ENCODE measurements at places on chromosomes 7 and 10.

DNA sequence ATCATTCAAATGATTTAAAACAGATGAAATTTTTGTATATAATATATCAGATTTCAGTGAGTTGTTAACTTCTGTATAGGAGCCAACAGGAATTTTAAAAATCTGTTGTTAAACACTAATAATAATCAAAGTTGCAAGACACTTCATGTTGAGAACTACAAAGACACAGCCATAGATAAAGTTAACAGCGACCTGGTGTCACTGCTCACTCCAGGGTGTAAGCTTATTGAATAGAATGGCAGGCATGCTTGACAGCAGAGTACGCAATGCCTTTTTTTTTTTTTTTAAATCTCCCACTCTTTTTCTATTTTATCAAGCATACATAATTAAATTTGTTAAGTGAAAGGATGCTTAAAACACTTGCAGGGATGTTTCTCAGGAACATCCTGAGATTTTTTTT, 32.0 kb downstream of the PCDH15 start:
- no peak for DNase-seq

DNA sequence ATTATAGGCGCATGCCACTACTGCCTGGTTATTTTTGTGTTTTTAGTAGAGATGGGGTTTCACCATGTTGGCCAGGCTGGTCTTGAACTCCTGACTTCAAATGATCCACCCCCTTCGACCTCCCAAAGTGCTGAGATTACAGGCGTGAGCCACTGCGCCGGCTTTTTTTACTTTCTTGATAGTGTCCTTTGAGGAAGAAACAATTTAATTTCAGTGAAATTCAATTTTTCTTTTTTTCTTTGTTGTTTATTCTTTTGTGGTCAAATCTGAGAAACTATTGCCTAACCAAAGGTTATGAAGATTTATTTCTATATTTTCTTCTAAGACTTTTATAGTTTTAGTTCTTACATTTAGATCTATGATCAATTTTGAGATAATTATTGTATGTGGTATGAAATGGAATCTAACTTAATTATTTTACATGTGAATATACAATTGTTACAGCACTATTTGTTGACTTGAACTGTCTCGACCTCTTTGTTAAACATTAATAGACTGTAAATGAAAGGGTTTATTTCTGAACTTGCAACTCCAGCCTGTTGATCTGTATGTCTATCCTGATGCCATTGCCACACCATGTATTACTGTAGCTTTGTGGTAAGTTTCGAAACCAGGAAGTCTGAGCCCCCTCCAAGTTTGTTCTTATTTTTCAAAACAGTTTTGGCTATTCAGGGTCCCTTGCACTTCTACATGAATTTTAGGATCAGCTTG, 19.8 kb upstream of the RASSF4 start:
- DNase-seq, result no peak

DNA sequence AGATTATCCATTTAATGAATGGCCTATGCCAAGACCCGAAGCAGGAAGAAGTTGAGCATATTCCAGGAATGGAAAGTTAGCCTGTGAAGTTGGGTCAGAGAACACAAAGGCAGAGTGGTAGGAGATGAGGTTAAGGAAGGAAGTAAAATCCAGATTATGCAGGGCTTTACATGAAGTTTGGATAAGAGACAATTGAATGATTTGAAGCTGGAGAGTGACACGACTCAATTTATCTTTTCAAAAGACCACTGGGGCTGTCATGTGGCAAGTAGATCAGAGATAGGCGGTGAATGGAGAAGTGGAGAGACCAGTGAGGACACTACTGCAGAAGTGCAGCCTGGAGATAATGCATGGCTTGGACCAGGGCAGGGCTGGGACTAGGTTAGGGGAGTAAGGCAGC, 7.2 kb upstream of the CNOT4 start:
- no peak for DNase-seq

DNA sequence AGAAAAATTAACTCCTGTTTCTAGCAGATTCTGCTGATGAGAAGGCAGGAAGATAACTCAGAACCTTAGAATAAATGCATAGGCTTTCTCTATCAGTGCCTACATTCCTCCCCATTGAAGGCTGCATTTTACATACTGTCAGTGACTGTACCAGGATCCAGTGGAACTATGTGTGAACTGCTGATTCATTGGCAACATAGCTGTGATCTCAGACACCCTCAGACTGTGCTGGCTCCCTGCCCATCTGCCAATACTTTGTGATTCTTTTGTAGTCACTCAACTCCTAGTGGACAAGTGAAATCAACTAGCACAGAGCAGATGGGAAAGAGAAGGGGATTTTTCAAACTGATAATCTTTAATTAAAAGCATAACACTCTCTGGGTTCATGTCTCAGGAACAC, 375.8 kb downstream of the MDFIC start:
- DNase-seq, result no peak

- no peak for DNase-seq
These were observed 4.6 kb downstream of the SOSTDC1 start for GRCh38 chr7:16460789-16461493.

DNA sequence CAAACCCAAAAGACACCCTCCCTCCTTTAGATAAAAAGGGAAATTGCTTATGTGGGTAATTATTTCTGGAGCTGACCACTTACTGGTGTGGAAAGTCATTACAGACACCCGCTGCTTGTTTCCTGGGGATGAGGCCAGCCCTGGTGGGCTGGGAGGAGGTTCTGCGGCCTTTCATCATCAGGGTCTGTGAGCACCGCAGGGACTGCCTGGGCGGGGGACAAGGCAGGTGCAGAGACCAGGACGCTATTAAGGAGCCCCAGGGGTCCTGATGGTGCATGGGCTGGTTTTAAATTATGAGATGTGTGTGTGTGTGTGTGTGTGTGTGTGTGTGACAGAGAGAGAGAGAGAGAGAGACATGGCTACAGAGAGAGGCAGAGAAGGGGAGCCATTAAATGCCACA, 171.2 kb downstream of the DNAJB6 start:
- peak; percentile 54 for DNase-seq

DNA sequence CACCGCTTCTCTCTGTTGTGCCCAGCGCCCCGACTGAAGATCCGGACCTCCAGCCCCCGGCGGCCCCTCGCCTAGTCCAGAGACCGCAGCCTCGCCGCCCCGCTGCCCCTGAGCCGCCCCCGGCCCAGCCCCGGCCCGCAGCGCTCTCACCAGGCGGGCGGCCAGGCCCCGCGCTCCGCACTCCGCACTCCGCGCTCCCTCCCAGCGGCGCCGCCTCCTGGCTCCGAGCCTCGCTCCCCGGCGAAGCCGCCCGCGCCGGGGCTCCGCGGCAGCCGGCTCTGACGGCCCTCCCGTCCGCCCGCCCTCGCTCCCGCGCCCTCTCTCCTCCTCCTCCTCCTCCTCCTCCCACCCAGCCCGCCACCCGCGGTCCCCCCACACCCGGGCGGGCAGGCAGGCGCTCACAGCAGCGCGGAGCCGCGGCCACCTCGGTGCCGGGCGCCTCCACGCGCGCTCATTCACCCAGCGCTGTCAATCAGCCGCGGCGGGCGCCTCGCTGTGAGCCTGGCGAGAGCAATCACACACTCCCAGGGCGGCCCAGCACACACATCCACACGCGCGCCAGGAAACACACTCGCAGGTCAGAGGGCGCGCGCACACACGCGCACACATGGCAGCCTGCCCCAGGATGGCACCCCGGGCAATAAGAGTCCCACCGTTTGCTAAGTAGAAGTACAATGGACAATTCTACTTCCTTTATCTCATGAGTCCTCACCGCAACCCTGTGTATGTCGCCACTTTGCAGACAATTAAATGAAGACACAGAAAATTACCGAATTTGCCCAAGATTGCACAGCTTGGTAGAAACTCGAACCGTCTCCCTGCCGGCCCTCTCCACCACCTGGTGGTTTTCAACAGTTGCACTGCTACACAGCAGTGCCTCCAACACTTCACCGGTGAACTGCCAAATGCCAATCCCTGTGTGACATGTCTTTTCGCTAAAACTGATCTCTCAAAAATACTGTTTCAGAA, at the start of gene PRRT4:
TSS of gene PRRT4 (minus strand) at position 280 of the 969 bp plus-strand sequence.
- DNase-seq, result no peak

GRCh38 chr10:124213471-124213870, 120.1 kb upstream of the CHST15 start:
- DNase-seq, result peak; percentile 40

DNA sequence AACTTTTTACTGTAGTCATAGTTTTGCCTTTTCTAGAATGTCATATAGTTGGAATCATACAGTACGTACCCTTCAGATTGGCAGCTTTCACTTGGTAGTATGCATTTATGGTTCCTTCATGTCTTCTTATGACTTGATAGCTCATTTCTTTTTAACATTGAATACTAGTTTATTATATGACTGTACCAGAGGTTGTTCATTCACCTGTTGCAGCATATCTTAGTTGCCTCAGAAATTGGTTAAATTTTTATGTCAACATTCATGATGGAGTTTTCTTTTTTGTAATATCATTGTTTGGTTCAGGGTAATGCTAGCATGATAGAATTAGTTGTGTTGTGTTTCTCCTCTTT, 94.8 kb upstream of the CDK13 start:
- DNase-seq, result no peak

DNA sequence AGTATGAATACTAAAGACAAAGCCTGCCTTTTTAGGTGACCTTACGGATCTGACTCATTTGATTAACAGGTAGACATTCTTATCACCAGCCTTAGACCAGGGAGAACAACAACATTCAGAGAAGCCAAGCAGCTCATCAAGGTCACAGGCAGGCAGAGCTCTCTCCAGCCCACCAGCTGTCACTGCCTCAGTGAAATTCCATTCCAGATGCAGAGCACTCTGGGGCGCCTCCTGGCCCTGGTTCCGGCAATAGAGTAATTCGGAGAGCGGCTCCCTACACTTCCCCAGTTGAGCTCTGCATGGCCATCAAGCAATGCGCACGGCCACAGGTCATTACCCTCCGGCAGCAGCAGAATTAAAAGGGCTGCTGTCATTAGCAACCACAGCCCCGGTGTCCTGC, 164.7 kb downstream of the TCERG1L start:
- no peak for DNase-seq

DNA sequence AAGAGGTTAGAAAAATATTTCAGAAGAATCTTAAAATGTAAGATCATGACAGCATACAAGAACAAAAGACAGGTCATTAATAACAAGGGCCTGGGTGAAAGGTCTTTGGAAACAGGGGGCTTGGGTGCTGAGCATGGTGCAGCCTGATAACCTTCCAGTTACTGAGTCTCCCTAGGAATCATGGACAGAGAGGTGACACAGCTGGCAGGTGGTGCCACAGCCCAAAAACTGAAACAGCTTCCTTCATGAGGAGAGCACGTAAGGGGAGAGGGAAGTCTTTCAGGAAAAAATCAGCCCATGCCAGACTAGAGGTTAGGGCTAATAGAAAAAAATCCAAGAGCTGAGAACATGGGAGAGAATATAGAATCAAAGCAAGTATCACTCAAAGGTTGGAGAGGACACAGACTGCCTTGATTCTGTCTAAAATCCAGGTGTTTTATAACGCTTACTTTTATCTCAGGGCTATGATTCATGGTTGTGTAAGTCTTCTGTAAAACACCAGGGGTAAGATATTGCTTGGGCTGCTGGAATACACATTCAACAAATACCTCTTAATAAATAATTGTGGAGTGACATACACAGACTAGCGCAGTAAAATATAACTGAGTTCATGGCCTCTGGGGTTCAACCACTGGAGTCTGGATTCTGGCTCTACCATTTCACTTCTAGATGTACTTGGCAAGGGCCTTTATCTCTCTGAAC, 88.1 kb downstream of the SEMA3C start:
- DNase-seq, result no peak

Measured in osteocyte (in vitro differentiated cells).